GM12891 (cell line): ENCODE measurements at places on chromosomes 12 and 14.

DNA sequence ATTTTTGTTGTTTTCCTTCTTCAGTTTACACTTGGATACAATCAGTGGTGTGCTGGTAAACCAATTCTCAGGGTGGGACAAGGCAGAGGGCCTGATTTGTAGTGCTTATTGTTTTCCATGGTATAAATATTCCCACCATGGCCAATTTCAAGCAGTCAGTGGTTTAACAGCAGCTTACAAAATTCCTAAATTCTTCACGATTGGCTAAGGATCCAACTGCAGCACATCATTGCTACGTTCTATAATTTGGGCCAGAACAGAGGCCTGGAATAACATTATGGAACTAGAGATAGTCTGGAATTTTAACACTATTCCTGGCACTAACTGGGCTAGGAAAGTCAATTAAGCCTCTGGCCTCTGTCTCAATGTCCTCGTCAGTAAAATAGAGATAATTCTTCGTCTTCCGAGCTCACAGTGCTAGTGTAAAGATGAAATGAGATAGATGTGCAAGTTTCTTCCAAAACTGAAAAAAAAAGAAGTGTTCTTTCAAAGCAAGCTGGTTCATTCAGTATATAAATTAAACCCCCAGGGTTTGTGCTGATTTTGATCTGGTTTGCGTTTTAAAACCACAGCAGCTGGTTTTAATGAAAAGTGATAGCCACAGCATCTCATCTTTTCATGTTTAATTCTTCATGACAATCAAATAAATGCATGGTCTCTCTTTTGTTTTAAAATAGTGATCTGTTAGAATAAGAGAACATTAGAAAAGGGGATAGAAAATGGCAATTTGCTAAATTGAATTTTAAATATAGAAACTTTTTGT, 104.1 kb downstream of the EPS8 start:
- DNase-seq: no peak

GRCh38 chr12:96397756-96398423, 2.3 kb downstream of the CDK17 start:
- no peak for DNase-seq

DNA sequence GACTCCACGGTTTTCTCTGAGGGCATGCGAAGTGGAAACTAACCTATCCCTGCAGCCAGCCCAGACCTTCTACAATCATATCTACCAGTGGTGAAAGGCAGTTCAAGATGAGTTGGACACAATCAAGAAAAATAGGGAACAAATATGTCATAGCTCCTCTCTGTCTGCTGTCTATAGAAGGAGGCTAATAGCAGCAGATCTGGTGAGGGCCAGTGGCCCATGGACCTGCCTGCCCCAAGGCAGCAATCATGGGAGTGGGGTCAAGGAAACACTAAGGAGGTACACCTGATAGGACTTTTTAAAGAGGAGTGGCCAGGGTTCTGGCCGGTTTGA, 149.5 kb downstream of the PRKCH start:
- DNase-seq: no peak

DNA sequence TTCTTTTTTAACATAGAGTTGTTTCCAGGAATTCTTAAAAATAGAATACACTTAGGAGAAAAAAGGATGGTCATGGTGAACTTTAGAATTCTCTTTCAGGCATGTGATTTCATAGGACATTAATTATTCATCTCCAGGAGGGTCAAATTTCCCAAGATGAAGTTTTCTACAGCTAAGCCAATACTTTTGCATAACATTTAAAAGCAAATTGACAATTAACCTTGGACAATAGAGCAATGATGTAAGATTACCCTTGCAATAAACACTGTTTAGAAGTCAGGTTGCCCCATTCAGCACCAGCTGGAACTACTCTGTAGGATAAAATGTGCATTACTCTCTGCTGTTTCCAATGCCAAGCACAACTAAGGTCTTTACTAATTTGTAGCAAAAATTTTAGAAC, 49.5 kb downstream of the SIX1 start:
- no peak for DNase-seq

- no peak for DNase-seq
Measured at GRCh38 chr14:92890830-92891588, 31.9 kb upstream of the CHGA start.

DNA sequence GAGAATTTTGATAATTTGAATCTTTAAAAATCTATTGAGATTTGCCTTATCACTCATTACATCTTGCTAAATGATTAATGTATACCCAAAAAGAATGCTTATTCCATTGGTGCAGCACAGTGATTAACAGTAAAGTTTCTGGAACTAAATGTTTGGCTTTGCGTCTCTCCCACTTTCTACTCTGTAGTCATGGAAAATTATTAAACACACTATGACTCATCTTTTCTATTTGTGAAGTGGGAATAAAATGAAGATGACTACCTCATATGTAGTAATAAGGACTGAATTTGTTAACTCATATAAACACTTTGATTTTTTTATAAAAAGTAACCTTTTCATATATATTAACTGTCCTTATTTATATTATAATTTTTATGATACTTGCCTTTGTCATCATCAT, 118.1 kb downstream of the RERGL start:
- DNase-seq: no peak
